ENCODE measurements at places on chromosomes 5 and 9.

- H3K27ac ChIP-seq = no peak overlapping the region
- H3K4me1 ChIP-seq = peaks cover 21% of the 10 kb centered on the region
- no peaks in the 10 kb centered on the region for H3K36me3 ChIP-seq
- DNase-seq = no peak
- no peaks in the 10 kb centered on the region for H3K27me3 ChIP-seq
- no peak overlapping the region for H3K4me3 ChIP-seq
Measured at GRCh38 chr9:69472101-69472620, 147.1 kb downstream of the ENTREP1 start.

DNA sequence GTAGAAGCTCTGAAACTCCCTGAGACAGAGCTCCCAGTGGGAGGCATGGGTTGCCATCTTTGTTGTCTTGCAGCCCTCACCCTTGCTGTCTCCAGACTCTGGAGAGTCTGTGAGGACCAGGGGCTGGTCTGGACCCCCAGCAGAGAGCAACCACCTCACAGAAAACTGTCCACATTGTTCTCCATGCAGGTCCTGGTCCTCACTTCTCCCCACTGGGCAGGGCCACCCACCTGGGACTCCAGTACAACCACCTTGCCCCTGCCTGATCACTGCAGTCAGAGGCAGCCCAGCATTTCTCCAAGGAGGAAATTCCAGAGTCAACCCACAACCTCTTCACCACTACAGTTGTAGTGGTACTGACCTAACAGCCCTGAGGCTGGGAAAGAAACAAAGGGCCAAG lies 285.6 kb upstream of the RPS23 start:
- no peak overlapping the region for H3K4me3 ChIP-seq
- H3K36me3 ChIP-seq = no peaks in the 10 kb centered on the region
- peaks cover 4% of the 10 kb centered on the region for H3K27me3 ChIP-seq

GRCh38 chr5:59099270-59099994 lies 516.6 kb downstream of the RAB3C start:
- no peak overlapping the region for H3K4me3 ChIP-seq
- no peaks in the 10 kb centered on the region for H3K36me3 ChIP-seq
- H3K4me1 ChIP-seq = peaks cover 13% of the 10 kb centered on the region
- peak overlapping the region; percentile 51 for H3K27ac ChIP-seq

DNA sequence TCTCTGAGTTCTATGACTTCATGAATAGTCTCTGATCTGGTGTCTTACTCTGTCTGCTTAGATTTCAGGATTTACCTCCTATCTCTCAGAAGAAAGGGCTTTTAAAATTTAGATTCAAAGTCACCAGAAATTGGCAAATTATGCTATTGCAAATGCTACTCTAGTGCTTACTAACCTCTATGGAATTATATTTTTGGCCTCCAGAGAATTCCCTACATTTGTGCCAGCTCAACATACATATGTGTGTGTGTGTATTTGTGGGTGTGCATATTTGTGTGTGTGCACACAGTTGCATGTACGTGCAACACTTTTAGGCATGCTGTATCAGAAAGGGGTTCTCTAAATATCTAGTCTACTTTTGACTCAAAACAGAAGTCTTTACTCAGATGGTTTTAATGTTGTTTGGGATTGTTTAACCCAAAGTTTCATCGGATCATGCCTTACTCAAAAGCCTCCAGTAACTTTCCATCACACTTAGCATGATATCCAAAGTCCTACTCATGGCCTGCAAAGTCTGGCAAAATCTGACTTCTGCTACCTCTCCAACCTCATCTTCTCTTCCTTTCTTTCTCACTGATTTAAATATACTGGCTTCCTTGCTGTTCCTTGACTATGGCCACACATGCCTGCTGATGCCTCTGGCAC lies 147.6 kb upstream of the NR3C1 start:
- no peak for DNase-seq
- no peaks in the 10 kb centered on the region for H3K27me3 ChIP-seq
- no peak overlapping the region for H3K27ac ChIP-seq
- no peak overlapping the region for H3K4me3 ChIP-seq
- H3K4me1 ChIP-seq = no peaks in the 10 kb centered on the region

DNA sequence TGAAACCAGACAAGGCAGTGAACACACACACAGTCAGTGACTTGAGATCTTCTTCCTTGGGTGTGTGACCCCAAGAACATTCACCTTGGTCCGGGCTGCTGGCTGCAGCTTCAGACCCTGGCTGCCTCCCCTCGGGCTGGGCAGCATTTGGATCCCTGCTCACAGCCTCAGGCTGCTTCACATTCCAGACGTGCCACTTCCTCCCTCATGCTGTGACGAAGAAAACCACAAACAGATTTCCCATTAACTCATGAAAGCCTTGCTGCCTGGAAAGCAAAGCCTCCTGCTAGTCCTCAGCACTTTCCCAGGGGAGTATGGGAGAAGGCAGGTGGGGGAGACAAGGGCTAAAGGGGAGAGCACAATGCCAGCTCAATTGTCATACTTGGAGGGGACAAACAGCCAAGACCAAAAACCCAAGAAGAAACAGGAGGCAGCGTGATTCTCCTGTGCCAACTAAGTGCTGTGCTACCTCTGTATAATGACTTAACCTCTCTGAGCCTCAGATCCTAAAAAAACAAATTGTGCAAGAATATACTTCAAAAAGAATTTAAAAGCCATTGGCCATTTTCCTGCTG lies 594.6 kb upstream of the BRINP1 start:
- no peak overlapping the region for H3K4me3 ChIP-seq
- H3K27me3 ChIP-seq = peaks cover 2% of the 10 kb centered on the region
- H3K27ac ChIP-seq = no peak overlapping the region
- no peak for DNase-seq

DNA sequence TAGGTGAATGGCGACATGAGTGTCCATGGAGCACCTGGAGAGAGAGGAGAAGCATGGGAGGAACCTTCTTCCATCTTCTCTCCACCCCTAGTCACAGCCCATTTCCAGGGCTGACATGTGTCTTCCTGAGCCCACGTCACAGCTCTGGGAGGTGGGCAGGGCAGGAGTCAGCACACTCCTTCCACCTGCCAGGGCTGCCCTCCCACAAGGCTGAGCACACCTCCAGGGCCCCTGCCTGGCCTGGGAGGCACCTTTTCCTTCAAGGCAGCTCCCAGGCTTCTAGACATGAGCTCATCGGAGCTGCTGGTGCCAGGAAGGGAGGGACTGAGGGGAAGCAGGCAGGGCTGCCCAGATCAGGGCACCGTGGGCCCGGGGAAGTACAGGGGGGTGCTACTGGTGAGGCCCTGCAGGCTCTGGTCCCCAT lies 13.6 kb upstream of the SYNPO start:
- peaks cover 27% of the 10 kb centered on the region for H3K4me1 ChIP-seq
- H3K4me3 ChIP-seq = no peak overlapping the region
- no peak overlapping the region for H3K27ac ChIP-seq
- no peaks in the 10 kb centered on the region for H3K36me3 ChIP-seq

DNA sequence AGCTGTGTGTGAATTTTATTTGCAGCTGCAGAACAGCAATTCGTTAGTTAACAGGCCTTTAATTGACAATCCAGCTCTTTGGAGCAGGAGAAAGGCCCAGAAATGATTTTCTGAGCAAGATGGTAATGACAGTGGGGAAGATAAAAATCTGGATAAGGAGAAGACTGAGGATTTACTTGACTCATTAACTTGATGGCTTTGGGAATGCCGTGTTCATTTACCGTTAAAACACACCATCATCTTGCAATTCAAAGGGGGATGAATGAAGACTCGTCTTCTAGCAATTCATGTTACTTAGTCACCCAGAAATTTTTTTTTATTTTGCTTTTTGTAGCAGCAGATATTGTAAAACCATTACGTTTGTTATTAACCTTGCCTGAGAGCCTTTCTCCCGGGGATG lies 52.0 kb downstream of the PTTG1 start:
- H3K4me3 ChIP-seq = peak overlapping the region; percentile 69
- no peaks in the 10 kb centered on the region for H3K36me3 ChIP-seq
- no peaks in the 10 kb centered on the region for H3K27me3 ChIP-seq

GRCh38 chr5:76445830-76446229 lies 42.7 kb downstream of the IQGAP2 start:
- peaks cover 27% of the 10 kb centered on the region for H3K36me3 ChIP-seq
- peaks cover 30% of the 10 kb centered on the region for H3K4me1 ChIP-seq
- no peak for DNase-seq
- no peak overlapping the region for H3K27ac ChIP-seq

- no peak overlapping the region for H3K4me3 ChIP-seq
- H3K27ac ChIP-seq = no peak overlapping the region
- no peaks in the 10 kb centered on the region for H3K36me3 ChIP-seq
- no peaks in the 10 kb centered on the region for H3K27me3 ChIP-seq
- no peak for DNase-seq
Measured at GRCh38 chr5:27158171-27158570, 119.8 kb upstream of the CDH9 start.

DNA sequence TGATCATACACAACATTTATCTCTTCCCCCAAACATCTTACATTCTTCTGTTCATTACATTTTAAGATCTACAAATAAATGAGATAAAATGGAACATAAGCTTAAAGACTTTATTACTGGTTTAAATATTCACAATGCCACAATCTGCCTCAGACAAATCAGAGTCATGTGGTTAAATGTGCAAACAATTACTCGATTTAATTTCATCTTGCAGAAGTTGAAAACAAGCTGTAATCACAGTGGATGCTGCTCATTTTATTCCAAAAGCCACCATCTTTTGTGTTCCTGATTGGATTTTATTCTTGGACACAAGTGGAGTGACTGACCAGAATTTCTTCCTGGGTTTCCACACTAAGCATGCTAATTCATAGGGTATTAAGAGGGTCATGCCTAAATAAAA lies 33.2 kb downstream of the SPOCK1 start:
- H3K4me3 ChIP-seq = no peak overlapping the region
- H3K4me1 ChIP-seq = no peaks in the 10 kb centered on the region
- no peak for DNase-seq
- H3K27ac ChIP-seq = no peak overlapping the region

DNA sequence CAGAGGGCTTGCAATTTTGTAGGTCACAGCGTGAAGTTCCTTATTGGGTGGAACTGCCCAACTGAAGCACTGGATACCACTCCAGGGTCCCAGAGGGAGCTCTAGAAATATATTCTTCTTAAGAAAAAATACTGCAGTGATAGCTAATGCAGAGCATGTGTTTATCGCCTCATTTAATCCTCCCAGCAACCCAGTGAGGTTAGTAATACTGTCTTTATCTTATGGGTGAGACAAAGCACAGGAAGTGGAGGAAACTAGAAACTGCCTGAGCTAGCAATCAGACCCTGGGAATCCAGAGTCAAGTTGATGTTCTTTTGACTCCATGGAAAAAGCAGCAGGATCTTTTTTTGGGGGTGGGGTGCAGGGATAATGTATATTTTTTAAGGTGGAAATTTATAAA lies 153.3 kb downstream of the PJA2 start:
- H3K36me3 ChIP-seq = no peaks in the 10 kb centered on the region
- H3K4me1 ChIP-seq = no peaks in the 10 kb centered on the region
- H3K27ac ChIP-seq = no peak overlapping the region
- no peaks in the 10 kb centered on the region for H3K27me3 ChIP-seq
- no peak overlapping the region for H3K4me3 ChIP-seq

- H3K4me1 ChIP-seq = peaks cover 46% of the 10 kb centered on the region
- no peak for DNase-seq
- H3K27ac ChIP-seq = peak overlapping the region; percentile 89
- no peaks in the 10 kb centered on the region for H3K27me3 ChIP-seq
- peak overlapping the region; percentile 89 for H3K4me3 ChIP-seq
Measured at GRCh38 chr9:124860582-124861341, 995 bp downstream of the RPL35 start.

DNA sequence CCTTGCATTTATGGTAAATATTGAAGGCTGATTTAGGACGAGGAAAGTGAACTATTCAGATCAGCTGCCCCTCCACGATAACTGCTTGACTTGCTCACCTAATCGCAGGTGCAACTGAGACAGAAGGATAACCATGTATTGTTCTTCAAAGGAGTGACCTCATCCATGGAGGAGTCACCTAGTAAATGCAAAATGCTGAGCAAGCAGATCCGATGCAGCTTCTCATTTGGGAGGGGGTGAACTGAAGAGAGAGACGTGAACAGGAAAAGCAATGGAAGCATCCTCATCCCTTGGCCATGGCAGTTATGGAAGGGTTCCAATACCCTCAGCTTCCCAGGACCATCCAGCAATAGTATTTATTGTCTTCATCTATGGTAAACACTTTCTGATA lies 47.5 kb downstream of the RASGRF2 start:
- DNase-seq = no peak
- H3K36me3 ChIP-seq = no peaks in the 10 kb centered on the region
- H3K27me3 ChIP-seq = no peaks in the 10 kb centered on the region

- no peak overlapping the region for H3K4me3 ChIP-seq
- no peaks in the 10 kb centered on the region for H3K27me3 ChIP-seq
- H3K36me3 ChIP-seq = peaks cover 3% of the 10 kb centered on the region
Measured at GRCh38 chr5:61496446-61496845, 164.4 kb downstream of the ZSWIM6 start.

- DNase-seq = no peak
- no peak overlapping the region for H3K4me3 ChIP-seq
- H3K4me1 ChIP-seq = peaks cover 29% of the 10 kb centered on the region
- H3K27me3 ChIP-seq = no peaks in the 10 kb centered on the region
- no peaks in the 10 kb centered on the region for H3K36me3 ChIP-seq
Measured at GRCh38 chr5:157860898-157861890, 2.2 kb upstream of the CLINT1 start.

DNA sequence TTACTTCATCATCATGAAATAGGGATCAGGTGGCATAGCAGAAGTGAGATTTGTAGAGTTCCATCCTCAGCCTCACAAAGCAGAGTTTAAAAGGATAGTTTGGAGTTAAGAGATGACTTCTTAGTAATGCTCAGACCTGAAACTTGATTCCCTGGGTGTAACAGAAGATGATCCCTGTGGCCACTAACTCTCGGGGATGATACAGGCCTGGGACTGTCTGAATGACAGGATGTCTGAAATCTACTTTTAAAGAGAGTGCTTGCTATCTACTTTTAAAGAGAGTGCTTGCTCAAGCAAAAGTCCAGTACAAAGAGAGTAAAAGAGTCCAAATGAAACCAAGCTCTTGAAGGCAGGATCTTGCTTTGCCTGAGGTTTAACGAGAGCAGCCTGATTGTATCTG lies 14.6 kb downstream of the ADAMTS16 start:
- no peak overlapping the region for H3K4me3 ChIP-seq
- no peak overlapping the region for H3K27ac ChIP-seq
- no peaks in the 10 kb centered on the region for H3K36me3 ChIP-seq
- no peaks in the 10 kb centered on the region for H3K4me1 ChIP-seq
- no peak for DNase-seq
- no peaks in the 10 kb centered on the region for H3K27me3 ChIP-seq

DNA sequence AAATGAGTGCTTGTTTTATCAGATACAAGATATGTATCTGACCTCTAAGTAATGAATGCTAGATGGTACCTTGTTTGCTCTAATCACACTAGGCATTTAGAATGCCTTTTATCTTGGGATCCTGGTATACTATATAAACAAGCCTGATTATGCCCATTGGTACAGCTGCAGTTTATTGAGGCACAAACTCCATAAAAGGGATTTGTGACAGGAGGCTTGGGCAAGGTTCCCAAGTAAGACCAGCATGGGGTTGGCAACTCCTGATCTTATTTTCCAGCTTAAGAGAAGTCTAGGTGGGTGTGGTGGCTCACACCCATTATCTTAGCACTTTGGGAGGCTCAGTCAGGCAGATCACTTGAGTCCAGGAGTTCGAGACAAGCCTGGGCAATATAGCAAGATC lies 93.9 kb upstream of the DMRT1 start:
- H3K36me3 ChIP-seq = peaks cover 6% of the 10 kb centered on the region
- H3K27me3 ChIP-seq = no peaks in the 10 kb centered on the region
- no peak overlapping the region for H3K27ac ChIP-seq
- peaks cover 22% of the 10 kb centered on the region for H3K4me1 ChIP-seq
- no peak overlapping the region for H3K4me3 ChIP-seq

Data from CD4-positive, alpha-beta T cell (primary cell).